T-cell (primary cell): ENCODE measurements at places on chromosomes 16 and 17.

- DNase-seq, result no peak
These were observed 21.0 kb downstream of the COQ7 start for GRCh38 chr16:19088341-19088916.

- DNase-seq, result no peak
These were observed 40.9 kb downstream of the TK2 start for GRCh38 chr16:66508914-66509496.

GRCh38 chr17:79531191-79532095, 79.4 kb downstream of the RBFOX3 start:
- DNase-seq, result no peak

DNA sequence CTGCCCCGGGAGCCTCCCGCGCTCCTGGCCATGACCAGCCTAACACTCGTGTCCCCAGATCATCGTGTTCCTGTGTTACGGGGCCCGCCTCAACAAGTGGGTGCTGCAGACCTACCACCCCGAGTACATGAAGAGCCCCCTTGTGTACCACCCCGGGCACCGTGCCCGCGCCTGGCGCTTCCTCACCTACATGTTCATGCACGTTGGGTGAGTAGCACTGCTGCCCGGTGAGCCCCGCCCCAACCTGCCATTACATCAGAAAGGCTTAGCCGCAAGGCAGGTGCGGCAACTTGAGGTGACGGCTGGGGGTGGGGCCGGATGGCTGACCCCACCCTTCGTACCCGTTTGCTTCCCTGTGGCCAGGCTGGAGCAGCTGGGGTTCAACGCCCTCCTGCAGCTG, 1.4 kb downstream of the RHBDL1 start:
- peak; percentile 34 for DNase-seq

- no peak for DNase-seq
These were observed 16.2 kb downstream of the GSE1 start for GRCh38 chr16:85629326-85629725.

DNA sequence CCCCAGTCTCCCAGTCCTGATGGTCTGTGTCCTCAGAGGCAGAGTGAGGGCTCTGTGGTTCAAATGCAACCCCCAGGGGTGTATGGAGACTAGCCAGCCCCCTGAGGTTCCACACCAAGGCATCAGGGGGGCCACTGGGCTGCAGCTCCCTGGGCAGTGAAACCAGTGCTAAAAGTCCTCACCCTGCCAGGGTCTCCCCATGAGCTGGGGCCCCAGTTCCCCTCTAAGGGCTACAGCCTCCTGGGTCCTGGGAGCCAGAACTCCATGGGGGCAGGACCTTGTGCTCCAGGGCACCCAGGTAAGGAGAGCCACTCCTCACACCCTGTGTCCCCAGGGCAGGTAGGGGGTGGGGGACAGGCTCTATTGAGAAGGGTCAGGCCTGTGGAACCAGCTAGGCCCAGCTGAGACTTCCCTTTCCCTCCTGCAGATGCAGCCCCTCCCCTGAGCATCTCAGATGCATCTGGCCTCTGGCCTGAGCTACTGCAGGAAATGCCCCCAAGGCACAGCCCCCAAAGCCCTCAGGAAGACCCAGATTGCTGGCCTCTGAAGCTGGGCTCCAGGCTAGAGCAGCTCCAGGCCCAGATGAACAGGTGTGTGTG, 6.4 kb upstream of the DCAF7 start:
- no peak for DNase-seq
